Fibroblast of skin of back (primary cell): ENCODE measurements at places on chromosomes 3 and 15.

DNA sequence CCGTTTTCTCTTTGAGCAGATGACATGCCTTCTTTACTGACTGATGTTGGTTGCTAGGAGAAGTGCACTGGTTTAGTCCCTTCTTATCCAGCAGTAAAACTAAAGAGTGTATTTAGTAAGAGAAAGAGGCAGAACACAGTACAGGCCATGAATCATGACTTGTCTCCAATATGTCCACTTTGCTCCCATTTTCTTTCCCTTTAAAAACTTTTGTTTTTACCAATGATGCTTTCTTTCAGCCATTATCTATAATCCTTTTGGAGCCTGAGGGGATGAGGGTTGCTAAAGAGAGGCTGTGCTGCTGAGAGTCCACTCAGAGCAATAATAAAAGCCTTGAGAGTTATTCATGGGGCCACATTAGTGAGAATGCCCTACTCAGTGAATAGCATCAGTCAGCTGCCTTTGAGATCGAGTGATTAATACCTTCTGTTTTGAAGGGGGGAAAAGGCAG lies 12.2 kb downstream of the ROBO2 start:
- no peak for DNase-seq

DNA sequence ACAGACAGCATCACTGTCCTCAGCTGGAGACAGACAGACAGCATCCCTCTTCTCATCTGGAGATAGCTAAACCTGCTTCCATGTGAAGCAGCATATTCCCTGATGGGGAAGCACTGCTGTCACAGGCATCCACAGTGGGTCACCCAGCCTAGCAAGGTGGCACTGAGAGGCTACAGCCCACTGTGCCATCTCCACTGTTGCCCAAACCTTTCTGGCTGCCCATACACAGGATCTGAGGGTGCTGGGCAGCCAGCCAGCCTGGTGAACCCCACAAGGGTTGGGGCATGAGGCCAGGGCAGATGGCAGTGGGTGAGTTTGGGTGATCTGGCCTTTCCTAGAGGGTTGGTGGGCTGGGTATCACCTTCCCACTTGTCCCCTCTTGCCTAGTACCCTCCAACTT lies 11.7 kb downstream of the CHST13 start:
- no peak for DNase-seq

DNA sequence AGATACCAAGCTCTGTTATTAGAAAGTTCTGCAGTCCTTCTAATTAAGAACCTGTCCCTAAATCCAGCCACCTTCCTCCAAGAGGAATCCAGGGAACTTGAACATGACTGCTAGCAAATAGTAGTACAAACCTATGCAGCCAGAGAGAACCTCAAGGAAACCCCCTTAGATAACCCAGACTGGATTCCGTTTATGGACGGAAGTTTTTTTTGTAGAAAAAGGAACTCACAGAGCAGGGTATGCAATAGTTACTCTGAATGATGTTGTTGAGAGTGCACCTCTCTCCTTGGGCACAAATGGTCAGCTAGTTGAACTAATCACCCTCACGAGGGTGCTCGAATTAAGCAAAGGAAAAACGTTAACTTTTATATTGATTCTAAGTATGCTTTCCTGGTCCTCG lies 40.8 kb downstream of the TM4SF18 start:
- DNase-seq = no peak

- peak; percentile 24 for DNase-seq
These were observed 213.4 kb upstream of the PEX5L start for GRCh38 chr3:180250172-180250571.

- DNase-seq = peak; percentile 33
These were observed 14.7 kb downstream of the IDH2 start for GRCh38 chr15:90087454-90088154.

DNA sequence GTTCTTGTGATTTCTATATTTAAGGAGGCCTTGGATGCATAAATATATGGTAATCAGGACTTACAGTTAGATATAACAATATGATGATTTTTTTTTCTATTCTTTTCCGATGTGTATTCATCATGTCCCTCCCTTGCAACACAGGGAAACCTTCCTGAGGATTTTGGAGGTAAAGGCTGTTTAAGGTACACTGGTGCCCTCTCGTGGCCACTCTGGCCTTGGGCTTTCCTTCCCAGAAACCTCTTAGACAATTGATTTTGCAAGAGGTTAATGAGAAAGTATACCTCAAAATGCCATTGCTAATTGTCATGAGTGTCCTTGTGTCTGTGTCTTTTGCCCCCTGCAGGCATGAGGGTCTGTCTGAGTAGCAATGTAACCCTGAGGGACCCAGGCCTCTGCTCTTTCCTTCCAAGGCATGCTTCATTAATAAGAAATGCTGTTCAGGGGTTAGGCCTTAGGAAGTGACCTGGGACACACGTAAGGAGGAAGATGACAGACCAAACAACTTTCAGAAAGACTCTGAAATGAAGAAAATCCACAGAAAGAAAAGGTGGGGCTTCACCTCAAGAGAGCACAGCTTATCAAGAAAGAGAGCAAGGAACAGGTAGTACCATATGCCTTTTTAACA lies 70.3 kb upstream of the PPP2R3A start:
- peak; percentile 67 for DNase-seq

DNA sequence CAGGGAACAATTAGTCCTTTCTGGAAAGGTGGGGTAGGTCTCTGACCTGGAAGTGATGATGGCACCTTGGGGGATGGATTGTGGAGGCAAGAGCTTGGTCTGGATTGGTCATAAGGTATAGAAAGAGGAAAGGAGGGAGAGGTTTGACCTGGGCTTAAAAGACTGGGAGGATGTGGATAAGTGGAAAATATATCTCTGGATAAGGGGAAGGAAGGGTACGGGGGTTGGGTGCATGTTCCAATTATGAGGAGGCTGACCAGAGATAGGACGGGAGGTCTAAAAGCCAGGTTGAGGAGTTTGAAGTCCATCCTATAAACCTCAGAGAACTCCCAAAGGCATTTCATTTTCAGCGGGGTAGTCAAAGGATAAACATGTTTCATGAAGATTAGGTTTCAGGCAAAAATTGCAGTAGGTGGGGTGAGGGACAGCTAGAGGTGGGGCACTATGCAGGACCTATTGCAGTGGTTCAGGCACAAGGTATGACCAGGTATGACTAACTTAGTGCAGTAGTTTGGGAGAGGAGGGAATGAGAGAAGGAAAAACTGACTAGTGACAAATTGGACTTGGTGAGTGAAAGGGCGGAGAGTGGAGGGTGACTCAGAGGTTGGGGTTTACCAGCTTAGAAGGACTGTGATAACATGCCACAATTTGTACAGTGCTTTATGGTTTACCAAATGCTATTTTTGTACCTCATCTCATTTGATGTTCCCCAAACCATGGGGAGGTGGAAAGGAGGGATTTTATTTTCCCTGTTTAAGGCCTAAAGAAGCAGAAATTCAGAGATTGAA lies 10.7 kb downstream of the PDE8A start:
- peak; percentile 76 for DNase-seq

DNA sequence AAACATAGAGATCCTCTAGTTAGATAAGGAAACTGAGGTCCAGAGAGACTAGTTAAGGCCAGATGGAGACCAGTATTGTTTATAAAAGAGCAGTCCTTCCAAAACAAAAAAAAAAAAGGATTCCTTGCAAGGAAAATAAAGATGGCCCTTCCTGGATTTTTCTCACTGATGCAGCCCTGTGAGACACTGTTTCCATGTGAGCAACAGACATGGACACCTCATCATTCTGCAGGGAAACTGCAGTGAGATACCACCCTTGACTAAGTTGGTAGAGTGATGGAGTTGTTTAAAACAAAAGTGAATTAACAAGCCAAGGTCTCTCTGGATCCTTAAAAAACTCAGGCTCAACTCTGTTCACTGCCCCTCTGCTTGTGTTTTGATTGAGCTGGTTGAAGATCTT lies 65.6 kb upstream of the MYZAP start:
- no peak for DNase-seq

GRCh38 chr3:42057561-42058211 lies 33.5 kb upstream of the TRAK1 start:
- DNase-seq = no peak

GRCh38 chr3:82002986-82003642 lies 241.7 kb upstream of the GBE1 start:
- no peak for DNase-seq

GRCh38 chr3:16514755-16515353 lies 1.4 kb upstream of the RFTN1 start:
- no peak for DNase-seq

- peak; percentile 31 for DNase-seq
These were observed 787.7 kb downstream of the MCTP2 start for GRCh38 chr15:95018888-95019545.

- DNase-seq = peak; percentile 98
These were observed 60.0 kb upstream of the DCBLD2 start for GRCh38 chr3:98961161-98962155.

DNA sequence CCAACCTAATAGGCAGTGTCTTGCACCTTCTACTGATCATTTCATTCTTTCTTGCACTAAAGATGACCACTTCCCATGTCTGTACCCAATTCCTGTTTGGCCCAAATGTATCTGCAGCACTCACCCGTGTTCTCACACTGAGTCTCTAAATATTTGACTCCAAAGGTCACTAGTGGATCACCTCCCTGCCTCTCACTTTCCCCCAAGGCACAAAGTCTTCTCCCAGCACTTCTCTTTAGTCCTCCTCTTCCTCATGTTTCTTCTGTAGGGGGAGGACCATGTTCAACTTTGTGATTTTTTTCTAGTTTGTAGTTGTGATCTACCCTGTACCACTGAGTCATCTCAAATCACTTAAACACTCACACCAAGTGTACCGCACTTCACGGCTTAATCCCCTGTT lies 13.9 kb downstream of the NR1I2 start:
- DNase-seq = no peak

DNA sequence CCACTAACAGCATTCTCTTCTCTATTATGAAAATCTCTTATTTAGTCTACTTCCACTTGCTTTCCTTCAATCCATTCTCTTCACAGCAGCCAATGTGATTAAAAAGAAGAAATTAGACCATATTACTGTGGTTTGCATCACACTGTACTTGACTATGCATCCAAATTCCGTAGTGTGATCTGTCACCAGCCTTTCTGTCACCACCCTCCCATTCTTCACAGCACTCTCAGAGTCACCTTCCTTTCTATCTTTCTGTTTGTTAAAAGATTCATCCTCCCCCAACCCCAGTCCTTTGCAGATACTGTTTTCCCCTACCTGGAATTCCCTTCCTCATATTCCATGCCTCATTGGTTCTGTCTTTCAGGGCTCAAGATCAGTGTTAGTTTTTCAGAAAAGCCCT lies 55.0 kb upstream of the ABHD10 start:
- DNase-seq = peak; percentile 62

- DNase-seq = no peak
These were observed 183.1 kb downstream of the UACA start for GRCh38 chr15:70580286-70580685.

- no peak for DNase-seq
These were observed 64.6 kb downstream of the TPRG1 start for GRCh38 chr3:189236352-189236751.

GRCh38 chr3:869734-870133 lies 223.1 kb upstream of the CNTN6 start:
- no peak for DNase-seq

DNA sequence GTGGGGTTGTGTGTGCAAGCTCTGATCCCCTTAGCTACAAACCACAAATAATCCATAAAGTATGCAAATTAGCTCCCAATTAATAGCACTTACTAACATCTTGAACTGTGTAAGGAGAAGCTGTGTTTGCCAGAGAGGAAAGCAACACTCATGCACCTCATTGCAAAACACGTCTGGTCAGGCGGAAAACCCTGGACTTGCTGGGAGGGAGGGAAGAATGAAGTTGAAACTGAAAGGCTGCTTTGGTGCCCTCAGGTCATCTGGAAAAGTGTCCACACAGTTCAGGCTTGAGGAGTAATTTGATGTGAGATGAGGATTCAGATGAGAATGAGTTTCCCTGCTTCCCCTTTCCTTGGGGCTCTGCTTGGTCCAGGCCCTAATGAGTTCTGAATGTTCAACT lies 185.5 kb upstream of the ANKRD28 start:
- DNase-seq = peak; percentile 46

DNA sequence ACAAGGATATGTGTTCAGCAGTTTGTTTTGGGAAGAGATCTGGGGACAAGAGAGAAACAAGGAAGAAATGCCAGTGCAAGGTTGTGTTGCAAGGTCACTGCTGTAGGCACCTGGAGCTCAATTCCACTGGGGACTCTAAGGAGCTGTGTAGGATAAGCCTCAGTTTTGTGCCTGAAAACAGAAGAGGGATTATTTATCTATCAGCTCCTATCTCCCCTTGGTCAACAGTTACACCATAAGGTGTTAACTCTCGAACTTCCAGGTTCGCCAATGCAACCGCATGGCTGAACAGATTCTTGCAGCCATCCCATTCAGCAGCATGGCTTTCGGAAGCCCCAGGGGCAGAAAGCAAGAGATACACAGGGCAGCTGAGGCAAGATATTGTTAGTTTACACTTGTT lies 41.6 kb upstream of the CNOT10 start:
- DNase-seq = no peak

DNA sequence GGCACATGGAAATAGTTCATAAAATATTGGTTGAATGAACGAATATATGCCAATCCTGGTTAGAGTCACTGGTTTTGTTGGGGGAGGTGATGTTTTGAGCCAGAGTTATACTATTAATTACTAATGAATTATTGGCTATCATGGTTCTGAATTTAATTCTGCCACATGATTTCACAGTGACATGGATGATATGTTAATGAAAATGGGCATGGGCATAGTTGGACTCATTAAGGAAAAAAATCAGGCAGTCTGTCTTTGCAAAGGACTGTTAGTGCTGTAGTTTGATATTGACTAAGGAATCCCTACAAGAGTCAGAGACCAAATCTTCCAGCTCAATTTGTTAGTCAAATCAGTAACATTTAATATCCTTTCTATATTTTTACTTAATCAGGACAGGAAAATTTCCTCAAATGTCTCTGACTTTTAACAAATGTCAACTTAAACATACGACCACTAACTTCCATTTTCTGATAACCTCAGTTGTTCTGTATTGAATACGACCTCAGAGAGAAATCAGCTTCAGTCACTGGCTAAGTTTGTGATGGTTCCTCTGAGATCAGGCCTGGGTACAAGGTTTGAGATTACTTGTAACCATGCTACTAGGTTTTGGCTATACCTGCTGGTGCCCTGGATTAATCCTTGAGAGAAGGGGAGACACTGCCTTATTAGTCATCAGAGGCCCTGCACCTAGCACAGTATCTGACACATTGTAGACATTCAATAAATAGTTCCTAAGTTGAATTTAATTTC lies 13.3 kb downstream of the NFKBIZ start:
- no peak for DNase-seq

- DNase-seq = no peak
These were observed 108.7 kb downstream of the ITPR1 start for GRCh38 chr3:4601892-4602291.

- no peak for DNase-seq
These were observed 61.5 kb upstream of the ULK4 start for GRCh38 chr3:42023380-42023779.

GRCh38 chr15:92763459-92763858 lies 107.9 kb upstream of the FAM174B start:
- no peak for DNase-seq
